CD4-positive, alpha-beta memory T cell (primary cell): ENCODE measurements at places on chromosomes 6 and 20.

GRCh38 chr6:5208471-5208971 lies 52.2 kb downstream of the LYRM4 start:
- DNase-seq = no peak

GRCh38 chr20:10631126-10631525 lies 42.7 kb downstream of the JAG1 start:
- DNase-seq = no peak

GRCh38 chr6:168101590-168102314 lies 22.7 kb upstream of the FRMD1 start:
- DNase-seq = no peak

- no peak for DNase-seq
These were observed 194.8 kb downstream of the MAFB start for GRCh38 chr20:40494248-40494647.

- no peak for DNase-seq
These were observed 222.6 kb downstream of the ZMYND8 start for GRCh38 chr20:47133809-47134456.

- no peak for DNase-seq
These were observed 34.9 kb upstream of the TFAP2A start for GRCh38 chr6:10449751-10450150.

DNA sequence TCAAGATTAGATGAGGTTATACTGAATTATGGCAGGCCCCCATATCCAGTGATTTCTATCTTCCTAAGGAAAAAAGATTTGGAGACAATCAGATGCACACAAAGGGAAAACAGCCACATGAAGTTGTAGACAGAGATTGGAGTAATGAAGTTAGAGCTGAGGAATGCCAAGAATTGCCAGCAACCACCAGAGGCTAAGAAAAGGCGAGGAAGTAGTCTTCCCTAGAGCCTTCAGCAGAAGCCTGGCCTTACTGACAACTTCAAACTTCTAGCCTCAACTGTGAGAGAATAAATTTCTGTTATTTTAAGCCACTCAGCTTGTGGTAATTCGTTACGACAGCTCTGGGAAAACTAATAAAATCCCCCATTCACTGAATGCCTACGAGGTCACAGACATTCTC lies 473.9 kb downstream of the COL12A1 start:
- DNase-seq = no peak

DNA sequence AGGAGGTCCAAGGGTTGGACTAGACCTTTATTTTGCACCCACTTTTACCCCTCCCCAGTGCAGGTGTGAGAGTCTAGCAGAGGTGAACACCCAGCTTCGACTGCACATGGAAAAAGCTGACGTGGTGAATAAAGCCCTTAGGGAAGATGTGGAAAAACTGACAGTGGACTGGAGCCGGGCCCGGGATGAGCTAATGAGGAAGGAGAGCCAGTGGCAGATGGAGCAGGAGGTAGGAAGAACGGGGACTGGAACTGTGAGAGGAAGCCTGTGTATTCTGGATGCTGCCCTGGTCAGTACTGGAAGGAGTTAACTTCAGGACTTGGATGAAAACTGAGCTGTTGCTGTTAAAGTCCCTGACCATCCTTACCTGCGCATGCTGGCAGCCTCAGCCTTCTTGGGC lies 10.6 kb downstream of the CEP250 start:
- no peak for DNase-seq

- no peak for DNase-seq
These were observed 230.0 kb upstream of the CHD6 start for GRCh38 chr20:41848180-41848579.

- no peak for DNase-seq
These were observed 70.4 kb downstream of the SLC22A23 start for GRCh38 chr6:3386374-3386857.

GRCh38 chr6:128069188-128069587 lies 168.3 kb upstream of the THEMIS start:
- DNase-seq = no peak

GRCh38 chr6:169224185-169224695 lies 29.4 kb downstream of the THBS2 start:
- DNase-seq = no peak

DNA sequence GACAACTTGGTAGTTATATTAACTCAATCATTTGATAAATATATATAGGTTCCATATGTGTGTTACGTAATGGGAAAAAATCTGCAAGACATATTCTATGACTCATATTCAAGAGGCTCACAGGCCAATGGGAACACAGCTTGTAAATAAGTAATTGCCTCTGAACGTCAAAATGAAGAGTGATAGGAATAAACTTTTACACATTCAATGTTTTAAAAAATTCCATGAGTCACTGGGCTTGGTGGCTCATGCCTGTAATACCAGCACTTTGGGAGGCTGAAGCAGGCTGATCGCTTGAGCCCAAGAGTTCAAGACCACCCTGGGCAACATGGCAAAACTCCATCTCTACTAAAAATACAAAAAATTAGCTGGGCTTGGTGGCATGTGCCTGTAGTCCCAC lies 209.4 kb upstream of the MCHR2 start:
- DNase-seq = no peak

- no peak for DNase-seq
These were observed 107.9 kb upstream of the FLRT3 start for GRCh38 chr20:14445310-14445709.

GRCh38 chr6:134111062-134111677 lies 58.7 kb upstream of the SLC2A12 start:
- peak; percentile 57 for DNase-seq

DNA sequence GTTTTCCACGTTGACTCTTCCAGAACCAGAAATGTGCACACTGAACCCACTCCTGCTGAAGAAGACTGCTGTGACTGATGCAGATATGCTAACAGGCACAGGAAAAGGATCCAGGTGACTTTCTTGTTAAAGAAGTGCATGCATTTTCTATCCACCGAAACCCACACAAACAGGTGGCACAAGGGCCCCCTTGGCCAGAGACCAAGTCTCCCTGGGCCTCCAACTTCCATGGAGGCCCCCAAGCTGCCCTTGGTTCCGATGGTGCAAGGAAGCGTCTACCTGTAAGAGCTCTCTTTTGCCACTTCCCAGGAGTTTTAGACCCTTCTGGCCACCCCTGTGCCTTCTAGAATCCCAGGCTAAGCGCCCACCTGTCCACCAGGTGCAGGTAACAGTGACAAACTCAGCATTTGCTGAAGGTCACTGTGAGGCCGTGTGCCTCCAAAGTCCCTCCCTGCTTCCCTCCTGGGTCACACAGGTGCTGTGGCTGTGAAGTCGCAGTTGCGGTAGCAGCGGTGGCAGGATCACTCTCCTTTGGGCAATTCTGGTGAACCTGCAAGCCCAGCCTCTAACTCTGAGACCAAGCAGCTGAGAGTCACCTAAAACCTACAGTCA lies 134.8 kb downstream of the PXDC1 start:
- DNase-seq = no peak

GRCh38 chr6:45930420-45931040 lies 85.1 kb downstream of the CLIC5 start:
- DNase-seq = peak; percentile 49

GRCh38 chr20:478949-479429 lies 16.7 kb upstream of the TBC1D20 start:
- DNase-seq = peak; percentile 68

GRCh38 chr6:41958022-41958856 lies 16.6 kb upstream of the CCND3 start:
- DNase-seq = no peak

DNA sequence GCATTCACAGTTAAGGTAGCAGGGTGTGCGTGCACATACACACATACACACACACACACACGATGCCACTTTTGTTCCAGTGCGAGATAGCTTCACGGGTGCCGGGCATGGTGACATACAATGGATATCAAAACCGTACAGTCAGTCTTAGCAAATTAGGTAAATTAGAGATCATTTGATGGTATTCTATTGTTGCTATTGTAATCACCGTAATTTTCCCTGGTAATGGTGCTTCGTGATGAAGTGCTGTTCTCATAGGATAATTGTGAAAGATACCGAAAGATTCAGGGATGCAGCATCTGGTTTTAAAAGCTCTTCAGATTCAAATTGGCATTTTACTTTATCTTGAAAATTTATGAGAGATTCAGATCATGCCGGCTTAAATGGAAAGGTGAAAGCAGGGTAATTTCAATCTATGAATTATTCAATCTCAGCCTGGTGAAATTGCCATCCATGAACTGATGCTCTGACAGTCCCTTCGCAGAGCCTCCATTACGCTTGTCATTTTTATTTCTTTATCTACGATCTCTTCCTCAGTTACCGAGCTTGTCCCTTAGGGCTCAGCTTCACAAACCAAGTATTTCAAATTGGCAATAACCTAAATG lies 71.3 kb upstream of the SOX4 start:
- DNase-seq = no peak

- no peak for DNase-seq
These were observed 6.6 kb upstream of the ARFGAP1 start for GRCh38 chr20:63265891-63266515.

- DNase-seq = no peak
These were observed 74.1 kb downstream of the TTLL2 start for GRCh38 chr6:167399051-167399387.

GRCh38 chr6:31407699-31408098 lies 4.3 kb downstream of the MICA start:
- no peak for DNase-seq

DNA sequence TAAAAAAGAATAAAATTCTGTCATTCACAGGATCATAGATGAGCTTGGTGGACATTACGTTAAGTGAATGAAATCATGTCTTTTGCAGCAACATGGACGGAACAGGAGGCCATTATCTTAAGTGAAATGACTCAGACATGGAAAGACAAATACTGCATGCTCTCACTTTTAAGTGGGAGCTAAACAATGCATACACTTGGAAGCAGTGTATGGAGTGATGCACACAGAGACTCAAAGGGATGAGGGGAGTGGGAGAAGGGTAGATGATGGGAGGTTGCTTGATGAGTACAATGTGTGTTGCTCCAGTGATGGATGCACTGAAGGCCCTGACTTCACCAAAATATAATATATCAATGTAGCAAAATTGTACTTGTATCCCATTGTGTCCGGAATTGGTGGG lies 293.4 kb downstream of the CD109 start:
- no peak for DNase-seq

DNA sequence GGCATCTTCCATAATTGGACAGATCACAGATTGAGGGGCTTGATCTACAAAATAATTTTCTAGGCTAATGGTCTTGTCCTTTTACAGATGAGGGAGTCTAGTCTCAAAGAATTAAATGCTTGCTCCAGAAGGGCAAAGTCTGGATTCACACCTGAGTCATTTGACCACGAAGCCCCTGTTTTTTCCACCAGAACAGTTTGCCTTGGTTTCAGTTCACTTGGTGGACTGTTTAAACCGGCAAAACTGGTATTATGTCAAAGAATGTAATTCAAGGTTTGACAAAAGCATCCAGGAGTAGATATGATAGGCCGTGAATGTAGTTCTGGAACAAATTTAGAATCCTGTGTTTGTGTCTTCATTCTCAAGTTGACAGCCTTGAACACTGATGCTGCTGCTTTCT lies 3.3 kb downstream of the MYO6 start:
- DNase-seq = no peak

GRCh38 chr6:102327697-102328225 lies 934.3 kb downstream of the GRIK2 start:
- DNase-seq = no peak

DNA sequence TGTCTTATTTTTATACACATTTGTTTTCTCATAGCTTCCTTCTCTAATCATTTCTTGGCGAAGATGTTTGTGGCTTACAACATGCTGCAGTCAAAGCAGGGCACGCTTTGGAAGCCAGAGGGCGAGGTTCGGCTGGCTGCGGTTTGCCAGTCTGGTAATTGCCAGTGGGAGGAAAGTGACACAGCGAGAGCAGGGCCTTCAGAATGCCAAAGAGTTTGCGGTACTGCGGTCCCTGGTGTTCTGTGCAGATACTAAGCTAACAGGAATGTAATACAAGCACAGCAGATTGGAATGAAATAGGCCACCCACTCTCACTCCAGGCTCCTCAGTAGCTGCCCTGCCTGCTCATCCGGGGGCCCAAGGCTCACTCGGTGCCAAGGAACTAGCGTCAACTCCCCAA lies 58.7 kb upstream of the TGM3 start:
- DNase-seq = no peak

DNA sequence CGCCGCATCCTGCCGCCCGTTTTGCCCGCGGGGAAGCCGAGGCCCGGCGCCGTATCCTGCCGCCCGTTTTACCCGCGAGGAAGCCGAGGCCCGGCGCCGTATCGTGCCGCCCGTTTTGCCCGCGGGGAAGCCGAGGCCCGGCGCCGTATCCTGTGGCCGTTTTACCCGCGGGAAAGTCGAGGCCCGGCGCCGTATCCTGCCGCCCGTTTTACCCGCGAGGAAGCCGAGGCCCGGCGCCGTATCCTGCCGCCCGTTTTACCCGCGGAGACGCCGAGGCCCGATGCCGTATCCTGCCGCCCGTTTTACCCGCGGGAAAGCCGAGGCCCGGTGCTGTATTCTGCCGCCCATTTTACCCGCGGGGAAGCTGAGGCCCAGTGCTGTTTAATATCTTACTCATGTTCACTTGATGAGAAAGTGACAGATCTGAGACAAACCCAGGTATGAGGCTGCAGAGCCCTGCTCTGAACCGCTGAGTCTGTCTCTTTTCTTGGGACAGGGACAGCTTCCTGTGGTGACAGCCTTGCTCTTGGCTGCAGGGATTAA lies 129.4 kb downstream of the CDH26 start:
- no peak for DNase-seq

DNA sequence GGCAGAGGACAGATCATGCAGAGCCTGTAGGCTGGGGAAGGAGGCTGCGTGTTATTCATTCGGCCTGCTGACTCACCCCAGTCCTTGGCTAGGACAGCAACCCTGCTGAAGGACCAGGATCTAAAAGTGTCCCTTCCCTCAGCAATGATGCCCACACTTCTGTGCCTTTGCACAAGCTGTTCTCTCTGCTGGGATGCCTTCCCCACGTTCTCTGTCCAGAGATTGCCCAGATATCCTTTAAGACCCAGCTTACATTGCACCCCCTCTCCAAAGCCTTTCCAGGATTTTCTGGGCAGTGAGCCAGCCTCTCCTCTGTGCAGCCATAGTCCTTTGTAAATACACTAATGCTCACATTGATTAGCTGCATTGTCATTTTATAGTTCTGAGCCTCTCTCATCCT lies 99.3 kb upstream of the CHD6 start:
- DNase-seq = no peak

GRCh38 chr20:39799366-39799965 lies 837.3 kb downstream of the DHX35 start:
- DNase-seq = no peak

DNA sequence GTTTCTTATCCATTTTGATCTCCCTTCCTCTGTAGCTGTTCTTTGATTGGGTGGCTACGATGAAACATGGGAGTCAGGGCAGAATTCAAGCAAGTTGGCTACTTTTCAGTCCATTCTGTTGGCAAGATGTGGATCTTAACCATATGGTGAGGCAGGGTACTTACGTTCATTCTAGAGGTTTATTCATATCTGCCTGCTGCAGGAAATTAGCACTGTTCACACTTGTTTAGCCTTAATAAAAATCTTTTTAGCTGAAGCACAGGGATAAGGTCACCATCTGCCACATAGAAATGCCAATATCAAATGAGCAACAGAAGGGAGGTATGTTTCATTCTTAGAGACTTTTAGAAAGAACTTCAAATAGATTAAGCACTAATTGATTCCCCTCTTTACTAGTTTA lies 83.9 kb downstream of the GRIK2 start:
- DNase-seq = no peak
